ENCODE measurements at places on chromosomes 1 and 21.

DNA sequence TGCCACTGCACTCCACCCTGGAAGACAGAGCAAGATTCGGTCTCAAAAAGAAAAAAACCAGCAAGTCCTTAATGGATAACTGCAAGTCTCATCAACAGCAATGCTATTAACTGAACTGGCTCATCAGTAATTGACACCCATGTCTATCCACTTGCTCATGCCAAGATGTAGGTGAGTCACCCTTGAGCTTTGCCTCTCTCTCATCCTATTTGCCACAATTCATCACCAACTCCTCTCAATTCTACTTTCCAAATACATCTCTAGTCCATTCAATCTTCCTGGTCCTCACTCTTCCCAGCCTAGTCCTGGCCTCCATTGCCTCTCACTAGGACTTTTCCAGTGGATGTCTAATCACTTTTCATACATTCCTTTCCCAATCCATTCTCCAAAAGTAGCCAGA, 103.7 kb upstream of the PRMT6 start:
- DNase-seq: no peak

DNA sequence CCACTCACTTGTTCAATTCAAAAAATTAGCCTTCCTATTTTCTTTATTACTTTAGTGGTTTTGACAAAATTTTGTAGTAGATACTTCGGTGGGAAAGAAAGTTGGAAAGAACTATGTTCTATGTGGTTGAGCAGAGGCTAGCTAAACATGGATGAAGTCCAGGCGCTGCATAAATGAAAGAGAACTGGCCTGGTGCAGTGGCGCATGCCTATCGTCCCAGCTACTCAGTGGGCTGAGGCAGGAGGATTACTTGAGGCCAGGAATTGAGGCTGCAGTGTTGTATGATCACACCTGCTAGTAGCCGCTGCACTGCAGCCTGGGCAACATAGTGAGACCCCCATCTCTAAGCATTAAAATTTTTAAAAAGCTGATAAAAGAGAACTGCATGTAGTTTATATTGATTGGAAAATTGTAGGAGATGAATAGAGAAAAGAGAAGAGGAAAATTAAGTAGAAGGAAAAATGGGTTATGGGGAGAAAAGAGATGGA, 21.0 kb downstream of the IFNAR1 start:
- DNase-seq: no peak

GRCh38 chr1:235952950-235953615, 86.4 kb upstream of the LYST start:
- no peak for DNase-seq

- DNase-seq: no peak
Observed at GRCh38 chr1:223029985-223030769, 112.9 kb downstream of the TLR5 start.

DNA sequence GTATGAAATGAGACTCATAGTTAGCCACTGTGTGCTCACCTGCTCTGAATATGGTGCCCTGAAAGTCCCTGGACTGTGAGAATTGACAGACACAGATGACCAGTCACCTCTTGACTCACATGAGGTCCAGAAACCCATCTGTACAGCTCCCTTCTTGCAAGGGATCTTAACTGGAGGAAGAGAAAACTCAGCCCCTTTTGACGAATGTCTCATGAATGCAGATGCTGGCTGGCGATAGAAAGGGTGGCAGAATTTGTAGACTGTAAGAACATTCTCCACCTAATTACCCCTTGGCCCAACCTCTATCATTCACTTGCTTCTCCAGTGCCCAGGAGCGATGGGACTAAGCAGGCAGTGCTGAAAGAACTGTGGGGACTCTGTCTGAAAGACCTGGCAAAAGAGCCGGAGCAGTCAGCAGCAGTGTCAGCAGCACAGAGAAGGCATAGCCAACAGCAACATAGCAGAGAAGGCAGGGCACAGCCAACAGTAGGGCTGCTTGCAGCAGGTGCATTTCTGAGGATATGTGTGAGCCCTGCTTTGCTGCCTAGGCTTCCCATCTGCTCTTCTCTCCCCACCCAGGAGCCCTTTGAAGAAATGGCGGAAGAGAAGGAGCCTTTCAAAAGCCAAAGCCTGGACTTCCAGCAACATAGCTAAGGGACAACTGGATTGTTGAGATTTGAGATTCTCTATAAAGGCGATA, 25.8 kb upstream of the IFNGR2 start:
- DNase-seq: no peak

GRCh38 chr1:230906226-230906625, 37.9 kb upstream of the C1orf198 start:
- DNase-seq: no peak

GRCh38 chr21:45385549-45386050, 19.4 kb upstream of the COL18A1 start:
- no peak for DNase-seq

DNA sequence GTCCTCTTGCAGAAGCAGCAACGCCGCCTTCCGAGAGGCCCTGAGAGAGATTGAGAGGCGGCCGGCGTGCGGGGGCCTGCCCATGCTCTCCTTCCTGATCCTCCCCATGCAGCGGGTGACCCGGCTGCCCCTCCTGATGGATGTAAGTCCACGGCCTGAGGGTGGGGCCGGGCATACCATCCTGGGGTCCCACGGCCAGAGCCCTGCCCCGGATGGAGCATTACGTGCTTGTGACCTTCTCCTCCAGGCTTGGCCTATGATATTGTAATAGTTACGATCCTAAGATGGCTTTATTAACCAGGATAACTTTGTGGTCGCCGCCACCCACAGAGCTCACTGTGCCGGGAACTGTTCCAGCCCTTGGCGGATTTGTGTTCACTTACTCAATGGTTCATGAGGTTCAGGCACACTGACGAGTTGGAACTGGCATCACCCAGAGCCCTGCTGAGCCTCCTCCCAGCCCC, 18.9 kb downstream of the ARHGEF16 start:
- no peak for DNase-seq

- no peak for DNase-seq
Observed at GRCh38 chr1:160651433-160652064, 4.7 kb upstream of the SLAMF1 start.

- DNase-seq: no peak
Observed at GRCh38 chr1:106608841-106609240, 447.6 kb upstream of the PRMT6 start.

DNA sequence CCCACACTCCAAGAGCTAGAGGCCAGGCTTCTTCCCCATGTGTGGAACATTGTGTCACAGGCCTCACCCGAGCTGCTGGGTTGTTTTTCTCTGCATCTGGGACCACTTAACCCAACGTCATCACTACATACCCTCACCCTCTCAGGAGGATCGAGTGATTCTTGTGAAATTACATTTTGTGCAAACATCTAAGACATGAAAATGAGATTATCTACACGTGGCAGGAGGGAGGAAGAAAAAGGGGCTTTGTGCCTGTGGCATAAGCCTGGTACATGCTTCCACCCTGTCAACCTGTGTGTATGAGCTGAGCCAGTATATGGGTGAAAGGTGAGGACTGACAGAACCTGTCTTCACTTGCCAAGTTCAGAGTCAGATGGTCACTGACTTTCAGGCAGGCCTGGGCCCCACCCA, 1.6 kb downstream of the CPT2 start:
- no peak for DNase-seq

All from muscle of back (tissue), 13 donors.